ENCODE measurements at places on chromosomes 6 and 20.

DNA sequence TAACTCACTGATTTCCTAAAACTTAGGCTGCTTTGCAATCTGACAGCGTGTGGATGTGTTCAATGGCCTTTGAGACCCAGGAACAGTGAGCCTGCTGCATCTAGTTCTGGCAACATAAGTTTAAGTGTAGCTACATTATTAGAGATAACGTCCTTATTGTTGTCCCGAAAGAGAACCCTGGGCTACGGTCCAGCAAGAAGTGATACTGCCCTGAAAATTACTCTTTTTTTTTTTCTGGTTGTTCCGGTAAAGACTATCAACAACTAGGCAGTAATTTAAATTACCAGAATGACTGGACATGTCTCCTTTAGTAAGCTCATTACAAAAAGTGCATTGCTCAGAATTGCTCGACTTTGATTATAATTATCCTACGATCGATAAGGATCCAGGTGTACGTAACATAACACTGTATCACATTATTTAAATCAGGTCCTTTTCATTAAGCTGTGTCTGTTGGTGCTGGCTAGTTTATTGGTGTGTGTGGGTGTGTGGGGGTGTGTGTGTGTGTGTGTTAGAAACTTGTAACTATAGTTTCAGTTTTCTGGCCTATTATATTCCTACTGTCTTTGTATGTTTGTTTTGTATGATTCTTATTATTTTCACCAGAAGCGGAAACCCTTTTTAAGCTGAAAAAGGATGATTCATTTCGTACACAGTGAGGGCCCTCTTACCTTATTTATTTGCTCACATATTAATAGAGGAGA is 3.0 kb downstream of the TSHZ2 start:
- no peak for DNase-seq

DNA sequence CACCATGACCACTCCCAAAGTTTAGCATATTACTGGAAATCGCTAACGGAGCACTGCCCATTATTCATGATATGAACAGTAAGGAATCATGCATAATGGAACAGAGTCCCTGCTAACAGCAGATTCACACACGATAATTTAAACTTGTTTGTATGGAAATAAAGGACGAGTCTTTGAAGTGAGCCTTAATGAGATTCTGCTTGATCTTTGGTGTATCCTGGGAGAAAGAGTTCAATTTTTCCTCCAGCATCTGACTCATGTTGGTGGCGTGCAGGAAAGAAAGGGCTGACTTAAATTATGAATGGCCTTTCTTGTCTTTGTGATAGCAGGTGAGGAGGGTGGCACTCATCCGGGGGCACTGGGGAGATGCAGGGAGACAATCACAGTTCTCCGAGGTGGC is 194.6 kb downstream of the ZNF217 start:
- no peak for DNase-seq

GRCh38 chr20:51331481-51331880 is 211.0 kb downstream of the NFATC2 start:
- DNase-seq: no peak

DNA sequence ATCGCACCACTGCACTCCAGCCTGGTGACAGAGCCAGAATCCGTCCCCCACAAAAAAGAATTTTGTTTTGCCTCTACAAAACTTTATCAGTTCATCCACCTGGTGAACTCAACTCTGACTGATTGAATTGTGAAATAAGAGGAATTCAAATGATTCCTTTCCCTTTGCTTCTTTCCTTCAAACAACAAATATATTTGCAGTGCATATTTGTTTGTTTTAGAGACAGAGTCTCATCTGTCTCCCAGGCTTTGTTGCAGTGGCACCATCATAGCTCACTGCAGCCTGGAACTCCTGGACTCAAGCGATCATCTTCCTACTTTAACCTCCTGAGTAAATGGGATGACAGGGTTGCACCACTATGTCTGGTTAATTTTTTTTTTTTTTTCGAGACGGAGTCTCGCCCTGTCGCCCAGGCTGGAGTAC is 23.2 kb upstream of the PIM1 start:
- no peak for DNase-seq

DNA sequence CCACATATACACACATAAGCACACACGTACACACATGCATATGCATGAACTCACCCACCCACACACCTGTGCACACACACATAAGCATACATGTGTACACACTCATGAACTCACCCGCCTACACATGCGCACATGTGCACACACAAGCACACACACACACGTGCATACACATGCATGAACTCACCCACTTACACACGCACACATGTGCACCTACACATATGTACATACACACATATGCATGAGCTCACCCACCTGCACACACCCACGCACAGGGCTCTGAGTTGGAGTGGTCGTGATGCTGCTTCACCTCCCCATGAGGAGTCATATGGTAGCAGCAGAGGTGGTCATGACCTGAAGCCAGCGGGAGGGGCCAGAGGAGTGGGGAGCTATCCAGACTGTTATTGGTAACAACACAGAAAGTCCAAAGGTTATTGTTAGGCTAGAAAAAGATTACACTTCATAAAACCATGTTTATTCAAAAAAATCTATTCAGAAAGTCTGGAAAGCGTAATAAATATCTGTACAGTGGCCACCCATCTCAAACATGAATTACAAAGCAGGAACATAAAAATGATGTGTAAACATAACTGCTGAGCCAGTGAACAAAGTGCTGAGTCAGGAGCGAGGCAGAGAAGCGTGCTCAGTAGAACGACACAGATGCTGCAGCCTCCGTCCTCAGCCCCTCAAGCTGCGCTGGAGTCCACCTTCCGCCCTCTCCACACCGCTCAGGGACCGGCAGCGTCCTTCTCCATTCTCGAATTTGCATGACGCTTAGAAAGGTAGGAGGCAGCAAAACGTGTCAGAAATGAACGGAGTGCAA is 26.4 kb upstream of the MPC1 start:
- DNase-seq: no peak

GRCh38 chr20:7716286-7716972 is 223.8 kb downstream of the HAO1 start:
- DNase-seq: no peak

- DNase-seq: no peak
Measured at GRCh38 chr6:7731294-7731693, 5.4 kb downstream of the BMP6 start.

GRCh38 chr20:49140834-49141233 is 47.3 kb downstream of the STAU1 start:
- no peak for DNase-seq

- no peak for DNase-seq
Measured at GRCh38 chr6:136647363-136647852, 97.2 kb upstream of the MAP7 start.

DNA sequence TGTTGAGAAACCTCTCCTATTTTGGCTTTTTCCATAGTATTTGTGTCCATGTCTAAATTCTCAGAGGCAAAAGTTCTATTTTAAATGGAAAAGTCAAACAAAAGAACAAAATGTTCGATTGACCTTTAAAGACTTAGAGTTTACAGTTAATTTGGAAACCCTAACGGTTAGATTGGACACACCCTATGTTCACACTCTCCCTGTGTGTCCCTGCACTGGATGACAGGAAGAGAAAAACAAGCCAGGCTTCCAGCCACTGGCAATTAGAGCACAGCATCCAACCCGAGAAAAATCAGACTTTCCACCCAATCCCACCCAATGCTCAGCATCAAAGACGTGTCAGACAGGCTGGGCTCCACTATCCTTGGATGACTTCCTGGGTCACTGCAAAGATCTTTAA is 241.3 kb downstream of the TBXT start:
- no peak for DNase-seq

DNA sequence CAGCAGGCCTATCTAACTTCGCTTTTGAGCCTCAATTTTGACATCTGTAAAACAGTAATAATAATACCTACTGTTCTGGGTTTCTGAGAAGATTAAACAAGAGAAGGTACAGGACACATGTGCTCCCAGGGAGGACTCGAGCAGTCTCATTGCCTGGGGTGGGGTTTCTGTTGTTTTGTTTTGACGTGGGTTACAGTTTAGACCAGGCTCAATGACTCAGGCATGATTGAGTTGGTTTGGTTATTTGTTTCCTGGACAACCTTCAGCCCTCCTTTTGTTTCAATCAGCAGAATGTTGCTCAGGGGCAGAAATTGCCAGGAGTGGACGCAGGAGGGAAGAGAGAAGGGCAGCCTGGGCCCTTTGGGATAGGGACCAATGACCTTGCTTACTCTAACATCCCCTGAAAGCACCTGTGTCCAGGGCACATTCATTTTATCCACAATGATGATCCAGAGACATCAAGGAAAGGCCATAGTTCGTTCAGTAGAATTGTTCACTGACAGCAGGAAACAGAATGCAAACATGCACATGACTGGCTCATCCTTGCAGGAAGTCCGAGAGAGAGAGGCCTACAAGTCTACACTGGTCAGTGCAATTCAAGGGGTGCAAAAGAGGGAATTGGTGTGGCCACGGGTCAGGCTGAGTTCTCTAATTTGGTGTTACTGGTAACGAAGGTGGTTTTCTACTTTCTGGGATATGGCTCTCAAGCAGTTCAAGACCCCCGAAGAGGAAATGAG is 74.5 kb upstream of the MRPS10 start:
- no peak for DNase-seq

- no peak for DNase-seq
Measured at GRCh38 chr6:57089265-57089664, 723 bp upstream of the ZNF451 start.

DNA sequence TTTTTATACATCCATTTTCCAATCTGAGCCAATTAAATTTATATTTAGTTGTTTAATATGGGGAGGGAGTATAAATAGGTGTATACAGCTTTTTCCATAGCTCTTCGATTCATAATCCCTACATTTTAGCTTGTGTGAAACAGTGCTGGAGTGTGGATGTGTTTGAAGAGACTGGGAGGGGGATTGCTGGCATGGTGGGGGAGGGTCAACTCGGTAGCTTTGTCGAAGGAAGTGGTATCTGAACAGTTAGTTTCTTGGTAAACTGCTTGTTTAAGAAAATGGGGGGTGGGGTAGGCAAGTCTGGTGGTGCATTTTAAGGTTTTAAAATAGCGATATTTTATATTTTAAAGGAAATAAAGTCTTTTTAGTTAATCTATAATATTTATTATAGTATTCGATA is 1.4 kb upstream of the LIN28B start:
- DNase-seq: no peak

DNA sequence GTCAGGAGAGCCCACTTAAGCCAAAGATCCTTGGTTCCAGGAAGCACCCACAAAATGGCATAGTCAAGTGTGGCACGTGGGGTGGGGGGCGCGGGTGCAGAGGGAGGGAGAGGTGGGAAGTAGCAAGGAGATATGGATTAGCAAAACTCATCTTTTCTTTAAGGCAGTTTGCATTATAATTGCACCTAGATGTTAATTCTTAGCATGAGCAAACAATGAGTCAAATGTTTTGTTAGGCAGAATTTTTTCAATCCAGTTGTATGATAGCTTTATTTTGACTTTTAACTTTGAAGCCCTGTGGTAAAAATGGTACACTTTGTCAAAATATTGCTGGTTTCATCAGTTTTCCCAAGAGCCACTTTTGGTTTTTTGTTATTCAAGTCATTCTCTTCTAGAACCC is 15.0 kb downstream of the SCAND1 start:
- no peak for DNase-seq

- DNase-seq: no peak
Measured at GRCh38 chr20:48212806-48213509, 427.7 kb upstream of the SULF2 start.

GRCh38 chr6:41972826-41973225 is 31.2 kb upstream of the CCND3 start:
- no peak for DNase-seq

DNA sequence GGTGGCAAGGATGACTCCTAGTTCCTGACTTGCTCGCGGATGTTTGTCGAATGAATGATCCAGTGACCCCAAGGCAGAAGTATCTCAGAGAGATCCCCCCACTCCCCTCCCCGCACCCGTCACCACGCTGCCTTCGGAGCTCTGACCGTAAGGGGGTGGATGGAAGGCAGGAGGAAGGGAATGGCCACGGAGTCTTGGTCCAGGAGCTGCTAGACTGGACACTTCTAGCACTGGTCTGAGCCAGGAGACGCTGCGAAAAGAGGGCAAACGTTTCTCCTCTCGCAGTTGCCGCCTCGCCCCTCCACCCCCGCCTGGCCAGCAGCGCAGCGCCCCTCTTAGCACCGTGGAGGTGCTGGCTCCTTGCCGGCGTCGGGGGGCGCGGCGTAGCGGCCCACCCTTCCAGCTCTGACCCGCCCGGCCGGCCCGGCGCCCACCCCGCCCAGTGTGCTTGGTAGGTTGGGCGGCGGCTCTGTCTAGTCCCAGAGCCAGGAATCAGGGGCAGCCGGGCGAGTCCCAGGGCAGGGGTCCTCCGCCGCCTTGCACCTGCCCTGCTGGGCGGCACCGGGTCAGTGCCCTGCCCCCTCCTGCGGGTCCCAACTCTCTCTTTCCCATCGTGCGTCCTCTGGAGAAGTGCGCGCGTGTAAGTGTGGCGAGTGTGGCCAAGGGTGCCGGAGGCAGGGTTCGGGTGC is 2.4 kb upstream of the DBNDD2 start:
- no peak for DNase-seq

- DNase-seq: no peak
Measured at GRCh38 chr20:19026901-19027644, 185.4 kb upstream of the SLC24A3 start.

DNA sequence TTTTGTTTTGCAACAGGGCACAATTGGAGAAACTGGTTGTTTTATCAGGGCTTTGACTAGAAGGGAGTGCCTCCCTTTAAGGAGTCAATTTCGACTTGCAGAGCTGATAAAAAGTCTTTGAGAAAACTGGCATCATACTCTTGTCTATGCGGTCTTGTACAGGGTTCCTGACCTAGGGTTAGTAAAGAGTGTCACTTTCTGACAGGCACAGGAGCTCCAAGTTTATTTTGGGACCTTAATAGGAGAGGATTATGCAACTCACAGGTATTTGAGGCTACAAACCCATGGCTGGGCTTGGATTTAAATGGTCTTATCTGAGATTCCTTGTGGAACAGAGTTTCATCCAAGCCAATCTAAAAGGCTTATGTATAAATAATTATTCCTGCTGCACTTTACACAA is 365.4 kb downstream of the HTR1B start:
- no peak for DNase-seq

Data from activated T-helper 1 cell treated with Interleukin-2 at 50 U/mL for 16 hours (primary cell).